ENCODE measurements at places on chromosomes 11 and 22.

GRCh38 chr11:16291729-16292128, 64.6 kb downstream of the SOX6 start:
- H3K36me3 ChIP-seq = no peaks in the 10 kb centered on the region
- no peak overlapping the region for H3K4me3 ChIP-seq
- no peak overlapping the region for H3K27ac ChIP-seq
- H3K27me3 ChIP-seq = no peaks in the 10 kb centered on the region

DNA sequence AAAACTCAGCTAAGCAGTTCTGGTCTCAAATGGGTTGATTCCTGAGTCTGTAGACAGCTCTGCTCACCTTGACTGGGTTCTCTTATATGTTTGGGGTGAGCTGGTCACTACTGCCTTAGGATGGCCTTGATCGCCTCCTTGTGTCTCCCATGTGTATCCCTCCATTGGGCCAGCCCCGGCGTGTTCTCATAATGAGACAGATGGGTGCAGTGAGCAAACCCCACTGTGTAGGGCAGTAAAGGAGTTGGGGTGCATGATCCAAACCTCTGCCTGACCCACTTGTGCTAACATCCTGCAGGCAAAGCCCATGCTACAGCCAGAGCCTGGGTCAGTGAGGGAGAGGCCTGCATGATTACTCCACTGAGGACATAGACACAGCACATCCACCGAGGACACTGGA, 657.6 kb downstream of the BRD1 start:
- DNase-seq = no peak
- H3K4me1 ChIP-seq = no peaks in the 10 kb centered on the region
- H3K36me3 ChIP-seq = no peaks in the 10 kb centered on the region
- H3K27ac ChIP-seq = no peak overlapping the region
- H3K27me3 ChIP-seq = peaks cover 17% of the 10 kb centered on the region
- no peak overlapping the region for H3K4me3 ChIP-seq

DNA sequence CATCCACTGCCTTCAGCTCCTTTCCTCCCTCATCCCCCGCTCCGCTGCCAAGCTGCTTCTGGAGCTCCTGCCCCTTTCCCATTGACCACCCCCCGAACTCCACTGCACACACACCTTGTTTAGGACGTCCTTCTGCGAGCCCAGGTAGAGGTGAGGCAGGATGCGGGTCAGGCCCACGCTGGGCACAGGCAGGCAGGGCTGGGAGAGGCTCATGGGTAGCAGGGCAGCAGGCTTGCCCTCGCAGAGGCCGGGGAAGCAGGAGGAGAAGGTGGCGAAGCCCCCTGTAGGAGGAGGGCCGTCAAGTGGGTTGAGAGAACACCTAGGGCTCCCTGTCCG, 13.3 kb downstream of the DUSP8 start:
- no peak overlapping the region for H3K4me3 ChIP-seq
- peaks cover 8% of the 10 kb centered on the region for H3K4me1 ChIP-seq
- no peak for DNase-seq
- peaks cover 7% of the 10 kb centered on the region for H3K27me3 ChIP-seq

DNA sequence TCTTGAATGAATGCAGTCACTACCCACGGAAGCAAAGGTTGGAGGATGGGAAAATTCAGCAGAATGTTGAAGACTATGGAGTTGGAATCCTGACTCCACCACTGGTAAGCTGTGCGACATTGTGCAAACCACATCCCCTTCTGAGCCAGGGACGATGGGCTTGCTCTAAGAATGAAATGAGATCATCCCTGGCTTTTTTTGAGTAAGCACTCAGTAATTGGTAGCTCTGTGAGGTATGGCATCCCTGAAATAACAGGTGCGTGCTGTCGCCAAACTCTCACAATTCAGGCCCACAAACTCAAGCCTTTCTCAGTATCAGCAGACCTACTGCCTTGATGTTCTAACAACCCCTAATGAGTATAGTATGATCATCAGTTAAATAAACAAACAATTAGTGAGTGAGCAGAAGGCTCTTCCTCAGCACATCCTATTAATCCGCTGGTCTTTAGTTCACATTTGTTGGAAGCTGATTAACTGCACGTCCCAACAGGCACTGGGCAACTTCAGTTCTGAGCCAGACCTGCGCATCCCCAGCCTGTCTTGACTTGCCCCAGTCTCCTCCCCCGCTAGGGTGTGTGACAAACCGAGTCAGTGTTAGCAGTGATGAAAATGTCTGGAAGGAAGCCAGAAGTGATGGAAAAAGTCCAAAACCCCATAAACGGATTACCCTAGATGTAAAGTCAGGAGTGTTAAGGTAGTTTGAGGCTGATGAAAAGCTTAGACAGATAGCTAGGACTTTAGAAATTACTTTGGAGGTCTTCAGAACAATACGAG, 235.5 kb downstream of the GRIK4 start:
- H3K4me3 ChIP-seq = no peak overlapping the region
- DNase-seq = no peak
- no peaks in the 10 kb centered on the region for H3K36me3 ChIP-seq
- peaks cover 51% of the 10 kb centered on the region for H3K27me3 ChIP-seq

DNA sequence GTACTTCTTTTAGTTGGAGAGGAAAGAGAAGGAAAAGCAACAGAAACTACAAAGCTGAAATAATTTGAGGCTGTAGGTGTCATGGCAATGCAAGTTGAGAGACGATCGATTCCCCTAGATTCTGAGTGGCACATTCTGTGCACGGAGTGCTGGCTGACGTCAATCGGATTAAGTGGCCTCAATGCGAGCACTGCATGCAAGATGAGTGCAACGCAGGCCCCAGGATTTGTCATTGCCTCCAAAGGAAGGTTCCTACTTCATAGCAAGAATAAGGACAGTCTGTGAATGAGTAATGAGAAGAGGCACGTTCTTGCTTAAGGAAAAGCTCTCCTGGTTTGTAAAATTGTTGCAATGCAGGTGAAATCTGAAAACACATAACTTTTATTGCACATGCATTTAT, 892.4 kb downstream of the KCNA4 start:
- no peak overlapping the region for H3K27ac ChIP-seq
- peaks cover 7% of the 10 kb centered on the region for H3K4me1 ChIP-seq
- H3K36me3 ChIP-seq = no peaks in the 10 kb centered on the region
- no peaks in the 10 kb centered on the region for H3K27me3 ChIP-seq
- DNase-seq = no peak

GRCh38 chr11:120832481-120833238, 191.2 kb upstream of the TBCEL start:
- H3K27me3 ChIP-seq = peaks cover 37% of the 10 kb centered on the region
- peaks cover 21% of the 10 kb centered on the region for H3K4me1 ChIP-seq
- no peak for DNase-seq
- no peaks in the 10 kb centered on the region for H3K36me3 ChIP-seq
- H3K27ac ChIP-seq = no peak overlapping the region

- no peak for DNase-seq
- no peaks in the 10 kb centered on the region for H3K36me3 ChIP-seq
- H3K4me3 ChIP-seq = no peak overlapping the region
- H3K27me3 ChIP-seq = peaks cover 35% of the 10 kb centered on the region
- no peak overlapping the region for H3K27ac ChIP-seq
- H3K4me1 ChIP-seq = peaks cover 14% of the 10 kb centered on the region
These were observed 31.4 kb downstream of the ADAMTS8 start for GRCh38 chr11:130396965-130397364.

DNA sequence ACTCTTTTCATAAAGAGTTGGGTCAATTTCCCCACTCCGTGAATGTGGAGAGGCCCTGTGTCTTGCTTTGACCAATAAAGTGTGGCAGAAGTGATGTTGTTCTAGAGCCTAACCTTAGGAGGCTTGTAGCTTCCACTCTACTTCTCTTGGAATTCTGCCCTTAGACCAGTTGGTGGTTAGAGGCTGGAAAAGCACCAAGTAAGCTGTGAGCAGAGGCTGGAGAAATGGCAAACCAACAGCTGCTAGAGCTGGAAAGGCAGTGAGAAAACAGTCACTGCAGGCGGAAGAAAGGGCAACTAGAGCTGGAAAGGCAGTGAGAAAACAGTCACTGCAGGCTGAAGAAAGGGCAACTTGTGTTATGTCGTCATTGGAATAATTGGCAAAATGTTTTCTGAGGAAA, 29.8 kb upstream of the MSANTD2 start:
- no peak overlapping the region for H3K4me3 ChIP-seq
- no peaks in the 10 kb centered on the region for H3K36me3 ChIP-seq
- no peaks in the 10 kb centered on the region for H3K4me1 ChIP-seq
- DNase-seq = no peak

DNA sequence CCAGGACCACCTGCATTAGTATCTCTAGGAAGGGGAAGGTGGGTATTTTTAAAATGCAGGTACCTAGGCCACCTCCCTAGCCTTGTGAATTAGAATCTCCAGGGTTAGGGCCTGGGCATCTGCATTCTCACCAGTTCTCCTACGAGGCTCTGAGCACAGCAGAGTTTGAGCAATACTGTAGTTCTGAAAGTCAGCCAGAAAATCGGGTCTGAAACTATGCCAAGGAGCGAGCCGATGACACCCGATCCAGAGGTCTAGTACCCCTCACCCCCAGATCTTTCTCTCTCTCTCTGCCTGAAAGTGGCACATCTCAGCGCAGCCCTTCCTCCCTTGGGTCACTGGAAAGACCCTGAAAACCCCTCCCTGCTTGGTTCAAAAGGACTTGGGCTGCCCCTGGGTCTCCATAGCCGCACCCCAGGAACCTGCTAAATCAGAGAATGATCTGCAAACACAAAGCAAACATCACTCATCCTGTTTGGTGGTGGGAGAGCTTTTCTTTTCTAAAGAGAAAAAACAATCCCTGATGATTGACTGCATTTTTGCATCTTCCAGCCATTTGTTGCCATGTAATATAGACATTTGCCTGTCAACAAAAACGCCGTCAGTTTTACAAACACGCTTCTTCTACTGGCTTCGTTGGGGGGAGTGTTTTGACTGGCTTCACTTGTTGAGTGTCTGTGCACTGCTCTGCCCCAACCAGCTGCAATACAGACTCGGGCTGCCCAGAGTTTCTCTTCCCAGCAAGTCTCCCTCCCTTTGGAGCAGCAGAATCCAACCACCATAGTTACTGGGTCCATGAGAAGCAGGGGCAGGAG, 229.9 kb downstream of the MN1 start:
- DNase-seq = no peak
- H3K36me3 ChIP-seq = no peaks in the 10 kb centered on the region
- peak overlapping the region; percentile 44 for H3K27ac ChIP-seq
- H3K4me1 ChIP-seq = peaks cover 42% of the 10 kb centered on the region

- H3K27ac ChIP-seq = no peak overlapping the region
- no peak overlapping the region for H3K4me3 ChIP-seq
- H3K36me3 ChIP-seq = no peaks in the 10 kb centered on the region
These were observed 74.2 kb downstream of the CACNG2 start for GRCh38 chr22:36629320-36629719.

GRCh38 chr11:111870113-111870512, 1.3 kb downstream of the ALG9 start:
- peaks cover 30% of the 10 kb centered on the region for H3K36me3 ChIP-seq
- peak overlapping the region; percentile 31 for H3K27ac ChIP-seq
- no peak for DNase-seq
- peaks cover 11% of the 10 kb centered on the region for H3K4me1 ChIP-seq

GRCh38 chr11:116294630-116295029, 478.2 kb downstream of the BUD13 start:
- H3K4me3 ChIP-seq = no peak overlapping the region
- peak overlapping the region; percentile 91 for H3K27ac ChIP-seq
- H3K4me1 ChIP-seq = peaks cover 24% of the 10 kb centered on the region
- H3K27me3 ChIP-seq = peaks cover 10% of the 10 kb centered on the region
- no peaks in the 10 kb centered on the region for H3K36me3 ChIP-seq

- no peak overlapping the region for H3K4me3 ChIP-seq
- H3K27me3 ChIP-seq = no peaks in the 10 kb centered on the region
- H3K27ac ChIP-seq = no peak overlapping the region
- no peaks in the 10 kb centered on the region for H3K4me1 ChIP-seq
- DNase-seq = no peak
- peaks cover 29% of the 10 kb centered on the region for H3K36me3 ChIP-seq
These were observed 19.1 kb downstream of the TAB1 start for GRCh38 chr22:39418696-39419095.

DNA sequence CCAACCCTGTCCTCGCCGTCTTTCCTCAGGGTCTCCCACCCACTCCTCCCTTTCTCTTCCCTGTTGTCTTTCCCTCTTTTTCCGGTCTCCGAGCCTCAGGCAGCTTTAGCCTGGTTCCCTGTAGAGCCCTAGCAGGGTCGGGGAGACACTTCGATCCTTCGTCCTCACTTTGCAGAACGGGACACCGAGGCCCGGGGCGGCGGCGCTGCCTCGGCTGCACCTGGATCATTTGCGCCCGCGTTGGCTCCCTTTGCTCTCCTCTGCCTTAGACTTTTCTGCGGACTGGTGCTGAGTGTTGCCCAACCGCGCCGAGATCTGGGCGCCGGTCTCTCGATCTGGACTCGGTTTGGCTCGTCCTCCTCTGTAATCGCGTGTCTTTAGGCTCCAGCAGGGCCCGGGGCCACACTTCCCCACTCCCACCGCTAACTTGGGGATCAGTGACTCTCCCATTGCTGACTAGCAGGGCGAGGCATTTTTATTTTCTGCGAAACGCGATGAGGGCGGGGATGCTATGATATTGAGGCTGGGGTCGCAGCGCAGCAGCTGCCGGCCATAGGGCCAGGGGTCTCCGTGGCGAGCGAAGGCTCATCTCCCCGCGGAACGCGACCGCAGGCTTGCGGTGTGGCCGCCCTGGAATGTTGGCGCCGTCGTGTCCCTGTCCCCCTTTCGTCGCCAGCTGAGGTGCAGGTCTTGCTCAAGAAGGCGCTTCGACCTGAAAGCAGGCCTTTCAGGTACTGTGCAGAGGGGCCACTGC, 1.6 kb upstream of the E2F8 start:
- H3K36me3 ChIP-seq = no peaks in the 10 kb centered on the region
- H3K27ac ChIP-seq = peak overlapping the region; percentile 78
- peaks cover 31% of the 10 kb centered on the region for H3K27me3 ChIP-seq
- no peak for DNase-seq

DNA sequence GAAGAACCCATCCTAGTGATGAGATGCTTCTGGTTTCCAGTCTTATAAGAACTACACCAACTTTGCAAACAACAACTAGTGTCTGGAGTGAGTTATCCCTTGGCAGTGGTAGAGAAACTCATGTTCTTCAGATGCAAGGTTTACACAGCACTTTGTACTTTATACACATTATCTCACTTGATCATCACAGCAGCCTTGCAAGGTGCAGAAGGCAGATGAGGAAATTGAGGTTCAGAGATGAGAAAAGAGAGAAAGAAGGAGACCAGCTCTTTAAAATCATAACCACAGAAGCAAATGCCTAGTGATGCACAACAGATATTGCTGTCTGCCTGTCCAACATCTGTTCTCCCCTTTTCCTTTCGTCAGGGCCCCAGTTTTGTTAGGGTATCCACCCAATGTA, 16.7 kb upstream of the CD44 start:
- no peaks in the 10 kb centered on the region for H3K36me3 ChIP-seq
- H3K27me3 ChIP-seq = peaks cover 84% of the 10 kb centered on the region
- no peaks in the 10 kb centered on the region for H3K4me1 ChIP-seq
- no peak overlapping the region for H3K27ac ChIP-seq
- DNase-seq = no peak

GRCh38 chr22:39925909-39926679, 25.2 kb downstream of the GRAP2 start:
- no peak overlapping the region for H3K4me3 ChIP-seq
- no peaks in the 10 kb centered on the region for H3K36me3 ChIP-seq
- no peak overlapping the region for H3K27ac ChIP-seq
- no peak for DNase-seq
- no peaks in the 10 kb centered on the region for H3K4me1 ChIP-seq
